ENCODE measurements at places on chromosomes 1 and 21.

GRCh38 chr1:200925831-200926230 is 31.1 kb downstream of the INAVA start:
- peak; percentile 34 for DNase-seq

GRCh38 chr1:46203738-46204405 is 738 bp downstream of the LURAP1 start:
- no peak for DNase-seq

DNA sequence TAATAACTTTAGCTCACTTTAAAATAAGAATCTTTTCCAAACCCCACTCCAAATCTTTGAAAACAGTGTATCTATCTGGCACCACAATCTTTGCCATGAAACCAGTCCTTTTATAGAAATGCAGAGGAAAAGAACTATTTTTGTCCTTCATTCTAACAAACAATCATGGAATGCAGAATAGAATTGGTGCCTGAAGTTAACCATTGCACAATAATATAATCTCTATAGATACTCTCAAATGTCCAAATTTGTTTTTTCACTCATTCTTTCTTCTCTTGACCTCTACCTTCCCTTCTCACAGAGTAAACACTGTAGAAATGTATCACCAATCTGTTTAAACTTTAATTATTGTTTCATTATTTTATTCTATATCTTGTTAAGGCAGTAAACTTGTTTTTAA is 34.8 kb downstream of the TTLL7 start:
- DNase-seq, result no peak

DNA sequence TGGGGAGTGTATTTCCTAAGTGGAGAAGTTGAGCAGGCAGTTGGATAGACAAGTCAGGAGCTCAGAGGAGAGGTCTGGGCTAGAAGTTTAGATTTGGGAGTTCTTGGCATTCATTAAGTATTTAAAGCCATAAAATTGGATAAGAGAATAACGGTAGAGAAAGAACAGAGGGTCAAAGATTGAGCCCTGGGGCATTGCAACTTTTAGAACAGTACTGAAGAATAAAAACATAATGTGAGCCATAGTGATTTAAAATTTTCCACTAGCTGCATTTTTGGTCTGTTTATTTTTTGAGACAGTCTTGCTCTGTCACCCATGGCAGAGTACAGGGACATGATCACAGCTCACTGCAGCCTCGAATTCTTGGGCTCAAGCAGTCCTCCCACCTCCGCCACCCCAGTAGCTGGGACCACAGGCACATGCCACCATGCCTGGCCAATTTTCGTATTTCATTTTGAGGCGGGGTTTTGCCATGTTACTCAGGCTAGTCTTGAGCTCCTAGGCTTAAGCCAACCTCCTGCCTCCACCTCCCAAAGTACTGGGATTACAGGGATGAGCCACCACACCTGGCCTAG is 85.9 kb upstream of the SOX13 start:
- no peak for DNase-seq

DNA sequence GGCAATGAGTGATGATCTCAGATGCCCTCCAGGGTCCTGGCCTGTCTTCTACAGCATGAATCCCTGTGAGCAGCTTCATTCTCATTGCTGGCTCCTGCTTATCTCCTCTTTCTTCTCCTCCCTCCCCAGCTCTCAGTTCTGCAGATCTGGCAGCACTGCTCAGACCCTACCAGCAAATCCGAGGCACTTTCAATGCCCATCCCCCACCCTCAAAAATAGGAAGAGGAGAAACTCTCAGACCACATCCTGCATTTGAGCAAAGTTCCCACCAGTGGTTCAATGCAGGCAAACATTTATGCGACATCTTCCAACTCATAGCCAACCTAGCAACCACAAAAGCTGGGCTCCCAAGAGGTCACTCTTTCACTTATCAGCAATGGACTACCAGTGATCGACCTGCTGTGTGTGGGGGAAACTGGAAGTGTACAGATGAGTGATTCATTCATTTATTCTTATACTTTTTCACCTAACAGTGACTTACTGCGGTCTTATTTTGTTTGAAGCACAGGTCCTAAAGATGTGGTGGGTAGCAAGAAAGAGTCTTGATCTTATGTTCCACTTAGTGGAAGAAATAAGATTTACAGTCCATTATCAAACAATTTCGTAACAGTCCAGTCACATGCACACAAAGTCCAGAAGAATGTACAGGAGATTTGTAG is 5.8 kb upstream of the CHI3L2 start:
- DNase-seq, result no peak

- peak; percentile 11 for DNase-seq
Observed at GRCh38 chr1:29465755-29466154, 229.4 kb downstream of the PTPRU start.

GRCh38 chr1:69284508-69284907 is 283.2 kb upstream of the LRRC7 start:
- no peak for DNase-seq

All from iris pigment epithelial cell (primary cell).